ENCODE measurements at places on chromosomes 2 and 18.

DNA sequence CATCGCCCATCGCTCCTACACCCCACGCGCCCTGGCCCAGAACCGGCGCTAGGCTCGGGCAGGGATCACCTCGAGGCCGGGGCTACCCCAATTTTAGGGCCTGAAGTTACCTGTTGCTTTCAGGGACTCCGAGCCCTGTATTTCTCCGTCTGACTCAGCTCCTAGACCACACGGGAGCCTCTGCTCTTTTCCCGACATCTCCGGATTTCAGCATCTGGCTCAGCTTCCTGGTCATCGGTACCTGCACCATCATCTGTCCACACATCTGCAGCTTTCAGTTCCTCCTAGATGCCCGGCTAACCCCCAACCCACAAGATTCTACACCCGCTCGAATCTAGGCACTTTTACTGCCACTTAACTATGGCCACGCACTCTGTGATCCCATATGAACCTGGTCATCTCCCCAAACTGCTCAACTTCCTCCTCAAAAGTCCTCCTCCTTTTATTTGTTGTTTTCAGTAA, 12.1 kb upstream of the HMSD start:
- DNase-seq, result no peak

- no peak for DNase-seq
Measured at GRCh38 chr2:239247401-239248245, 153.2 kb downstream of the HDAC4 start.

DNA sequence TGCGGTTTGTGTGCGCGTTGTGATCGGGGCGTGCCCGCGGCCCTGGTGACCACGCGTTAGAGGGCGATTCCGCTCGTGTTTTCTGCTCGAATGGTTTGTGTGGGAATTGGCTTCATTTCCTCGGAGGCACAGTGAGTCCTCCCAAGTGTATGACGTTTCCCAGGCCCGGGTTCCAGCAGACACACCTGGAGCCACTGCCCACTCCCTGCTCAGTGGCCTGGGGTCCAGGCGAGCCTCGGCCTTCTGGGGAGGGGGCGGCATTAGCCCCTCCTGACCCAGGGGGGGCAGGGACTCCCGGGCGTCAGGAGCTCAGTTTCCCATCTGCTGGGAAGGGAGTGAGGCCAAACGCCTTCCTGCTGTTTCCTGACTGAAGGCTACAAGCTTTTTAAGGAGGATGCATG, 92.1 kb downstream of the NFATC1 start:
- DNase-seq, result no peak

DNA sequence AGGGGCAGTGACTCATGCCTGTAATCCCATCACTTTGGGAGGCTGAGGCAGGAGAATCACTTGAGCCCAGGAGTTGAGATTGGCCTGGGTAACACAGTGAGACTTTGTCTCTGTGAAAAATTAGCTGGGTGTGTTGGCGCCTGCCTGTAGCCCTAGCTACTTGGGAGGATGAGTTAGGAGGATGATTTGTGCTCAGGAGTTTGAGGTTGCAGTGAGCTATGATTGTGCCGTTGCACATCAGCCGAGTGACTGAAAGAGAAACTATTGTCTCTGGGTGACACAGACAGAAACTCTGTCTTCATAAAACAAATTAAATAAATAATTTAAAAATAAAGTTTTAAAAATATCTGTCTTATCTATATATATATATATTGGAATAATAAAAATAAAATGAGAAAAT, 1844.6 kb upstream of the PIK3C3 start:
- no peak for DNase-seq

DNA sequence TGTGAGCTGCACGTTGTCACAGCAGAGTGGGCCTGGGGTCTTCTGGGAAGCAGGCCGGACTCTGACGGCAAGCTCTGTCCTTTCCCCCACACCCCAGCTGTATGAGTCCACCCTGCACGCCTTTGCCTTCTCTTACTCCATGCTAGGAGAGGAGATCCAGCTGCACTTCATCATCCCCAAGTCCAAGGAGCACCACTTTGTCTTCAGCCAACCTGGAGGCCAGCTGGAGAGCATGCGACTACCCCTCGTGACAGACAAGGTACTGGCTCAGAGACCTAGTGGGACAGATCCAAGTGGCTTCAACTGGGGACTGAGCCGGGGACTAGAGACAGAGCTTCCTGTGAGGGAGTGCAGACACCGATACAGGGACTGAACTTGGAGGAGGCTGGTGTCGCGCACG, 40.1 kb downstream of the NTSR2 start:
- no peak for DNase-seq

GRCh38 chr2:96872591-96873349, 2.9 kb upstream of the SEMA4C start:
- no peak for DNase-seq

DNA sequence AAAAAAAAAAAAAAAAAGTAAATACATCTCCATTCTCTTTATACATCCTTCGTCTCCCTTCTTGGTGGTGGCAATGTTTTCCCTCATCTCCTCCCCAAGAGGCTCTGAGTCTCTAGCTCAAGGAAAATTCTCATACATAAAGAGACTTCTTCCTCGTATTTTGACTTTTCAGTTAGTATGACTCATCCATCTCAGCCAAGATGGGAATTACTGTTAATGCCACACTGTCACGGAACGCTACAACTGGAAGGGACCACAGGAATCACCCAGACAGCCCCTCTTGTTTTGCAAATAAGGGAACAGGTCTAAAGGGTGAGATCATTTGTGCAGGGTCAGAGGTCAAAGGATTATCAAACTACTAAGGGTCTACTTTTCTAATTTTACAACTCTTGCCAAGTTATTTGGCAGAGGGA, 19.5 kb downstream of the NFE2L2 start:
- DNase-seq, result no peak

DNA sequence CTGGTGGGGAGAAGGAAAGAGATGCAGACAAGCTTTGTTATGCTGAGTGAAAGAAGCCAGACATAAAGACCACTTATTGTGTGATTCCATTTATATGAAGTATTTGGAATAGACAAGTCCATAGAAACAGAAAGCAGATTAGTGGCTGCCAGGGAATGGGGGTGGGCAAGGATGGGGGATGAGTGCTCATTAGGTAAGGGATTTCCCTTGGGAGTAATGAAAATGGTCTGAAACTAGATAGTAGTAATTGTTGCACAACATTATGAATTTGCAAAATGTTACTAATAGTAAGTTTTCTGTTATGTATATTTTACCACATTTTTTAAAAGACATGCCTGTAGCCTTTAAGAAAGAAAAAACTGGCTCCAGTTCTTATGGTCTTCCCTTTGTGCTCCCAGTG, 154.9 kb downstream of the LNPK start:
- DNase-seq, result no peak

DNA sequence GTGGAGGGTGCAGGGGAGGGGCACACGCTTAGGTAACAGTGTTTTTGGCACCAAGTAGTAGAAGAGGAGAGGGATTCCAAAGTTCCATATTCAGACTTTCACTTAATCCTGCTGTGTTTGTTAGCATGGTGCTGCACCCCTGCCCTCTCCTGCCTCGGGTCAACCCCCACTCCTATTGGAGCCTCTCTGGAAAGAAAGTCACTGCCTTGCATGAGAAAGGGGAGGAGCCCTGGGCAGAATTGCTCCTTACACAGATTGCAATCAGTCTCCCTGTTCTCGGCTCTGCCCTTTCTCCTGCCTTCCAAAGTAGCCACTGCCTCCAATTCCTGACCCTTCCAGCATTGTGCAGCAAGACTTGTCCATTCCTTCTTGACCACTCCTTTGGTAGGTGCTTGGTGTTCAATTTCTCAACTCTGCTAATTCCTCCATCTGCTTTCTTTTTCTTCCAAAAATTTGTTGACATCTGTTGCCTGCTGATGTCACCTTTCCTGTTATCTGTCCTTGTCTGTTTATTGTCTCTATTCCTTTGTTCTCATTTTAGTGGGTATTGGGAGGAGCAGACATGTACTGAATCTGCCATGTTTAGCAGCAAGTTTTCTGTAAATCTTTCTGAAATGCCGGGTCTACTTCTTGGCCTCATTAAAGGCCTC, 225.4 kb downstream of the LOXHD1 start:
- DNase-seq, result no peak

DNA sequence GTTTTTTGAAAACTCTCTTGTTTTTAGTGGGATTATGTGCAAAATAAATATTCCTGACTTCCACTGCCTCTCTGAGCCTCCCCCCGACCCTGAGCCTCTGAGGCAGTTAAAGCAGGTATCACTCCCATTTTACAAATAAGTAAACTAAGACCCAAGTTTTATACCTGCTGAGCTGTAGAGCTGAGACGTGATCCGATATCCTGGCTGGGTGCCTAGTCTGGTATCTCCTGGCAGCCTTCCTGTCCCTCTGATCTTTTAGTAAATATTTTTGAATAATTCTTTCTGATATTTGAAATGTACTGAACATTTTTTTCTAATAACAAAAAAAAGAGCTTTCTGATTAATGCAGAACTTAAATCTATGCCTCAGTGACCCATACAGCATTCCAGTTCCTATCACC, 108.3 kb upstream of the NOSTRIN start:
- DNase-seq, result no peak

GRCh38 chr2:47227532-47228279, 72.6 kb upstream of the STPG4 start:
- no peak for DNase-seq

DNA sequence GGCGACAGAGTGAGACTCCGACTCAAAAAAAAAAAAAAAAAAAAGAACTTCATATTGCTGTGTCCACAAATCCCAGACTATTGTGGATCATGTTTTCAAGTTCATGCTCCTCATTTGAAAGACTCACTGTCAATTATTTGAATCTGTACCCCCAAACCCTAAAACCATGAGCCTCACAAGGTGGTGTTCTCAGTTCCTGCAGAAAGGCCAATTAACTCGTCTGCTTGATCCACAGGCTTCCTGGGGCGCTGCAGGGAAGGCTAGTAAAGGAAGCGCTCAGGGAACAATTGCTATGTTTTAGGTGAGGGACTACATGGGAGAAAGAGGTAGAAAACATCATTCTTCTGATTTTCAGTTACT, 396.8 kb upstream of the NETO1 start:
- no peak for DNase-seq

DNA sequence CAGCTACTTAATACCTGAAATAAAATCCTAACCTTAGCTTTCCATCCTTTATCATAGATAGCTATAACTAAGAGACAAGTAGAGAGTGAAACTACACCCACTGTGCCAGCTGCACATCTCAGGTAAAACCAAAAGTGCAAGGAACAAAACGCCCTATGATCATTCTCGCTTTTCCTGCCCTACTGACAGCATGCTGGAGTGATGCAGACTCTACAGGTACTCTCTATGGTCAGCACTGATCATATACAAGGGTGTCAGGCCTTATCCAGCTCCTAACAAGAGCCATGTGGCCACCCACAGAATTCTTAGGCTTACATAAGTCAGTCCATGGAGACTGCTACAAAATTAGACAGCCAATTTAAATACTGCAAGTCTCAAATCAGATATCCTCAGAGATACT, 45.6 kb downstream of the REV1 start:
- DNase-seq, result no peak

DNA sequence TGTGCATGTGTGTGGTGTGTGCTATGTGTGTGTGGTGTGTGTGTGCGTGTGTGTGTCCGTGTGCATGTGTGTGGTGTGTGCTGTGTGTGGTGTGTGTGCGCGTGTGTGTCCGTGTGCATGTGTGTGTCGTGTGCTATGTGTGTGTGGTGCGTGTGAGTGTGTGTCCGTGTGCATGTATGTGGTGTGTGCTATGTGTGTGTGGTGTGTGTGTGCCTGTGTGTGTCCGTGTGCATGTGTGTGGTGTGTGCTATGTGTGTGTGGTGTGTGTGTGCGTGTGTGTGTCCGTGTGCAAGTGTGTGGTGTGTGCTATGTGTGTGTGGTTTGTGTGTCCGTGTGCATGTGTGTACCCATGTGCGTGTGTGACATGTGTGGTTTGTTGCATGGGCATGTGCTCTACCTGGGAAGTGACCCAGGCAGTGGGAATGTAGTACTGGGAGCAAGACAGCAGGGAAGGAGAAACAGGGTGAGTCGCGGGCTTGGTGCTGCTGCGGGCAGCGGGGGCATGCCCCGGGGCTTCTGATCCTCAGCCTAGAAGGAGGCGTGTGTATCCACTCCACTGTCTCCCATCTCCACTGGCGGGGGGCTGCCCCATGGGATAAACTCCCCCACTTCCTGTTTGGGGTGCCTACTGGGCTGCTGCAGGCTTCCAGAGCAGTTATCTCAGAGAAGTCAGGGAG, 7.6 kb upstream of the OTOS start:
- no peak for DNase-seq

GRCh38 chr2:25378731-25379490, 37.2 kb upstream of the DNMT3A start:
- DNase-seq, result no peak

- no peak for DNase-seq
Measured at GRCh38 chr18:5488844-5489243, 55.0 kb downstream of the EPB41L3 start.

DNA sequence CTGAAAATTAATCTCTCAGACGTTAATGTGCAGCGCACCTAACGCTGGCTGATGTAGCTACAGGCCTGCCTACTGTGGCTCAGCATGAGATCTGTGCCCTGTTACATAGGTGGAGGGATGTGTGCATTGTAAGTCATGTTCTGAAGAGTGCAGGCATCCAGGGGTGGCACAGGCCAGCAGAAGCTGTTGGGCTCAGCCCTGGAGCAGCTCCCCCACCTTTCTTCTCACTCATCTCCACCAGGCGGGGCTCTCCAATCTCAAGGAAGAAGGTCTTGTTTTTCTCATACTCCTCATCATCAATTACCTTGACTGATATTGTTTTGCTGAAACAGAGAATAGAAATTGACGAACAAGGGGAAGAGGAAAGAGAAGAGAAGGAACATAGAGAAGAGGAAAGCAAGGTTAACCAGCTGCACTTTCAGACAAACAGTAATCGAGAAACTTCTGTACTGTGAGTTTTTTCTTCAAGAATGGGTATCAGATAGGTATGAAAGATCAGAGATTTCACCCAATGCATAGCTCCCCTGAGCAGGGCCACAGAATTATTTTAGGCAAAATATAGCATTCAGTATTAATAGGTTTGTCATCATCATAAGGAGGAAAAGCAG, 273.6 kb downstream of the SLC8A1 start:
- no peak for DNase-seq

DNA sequence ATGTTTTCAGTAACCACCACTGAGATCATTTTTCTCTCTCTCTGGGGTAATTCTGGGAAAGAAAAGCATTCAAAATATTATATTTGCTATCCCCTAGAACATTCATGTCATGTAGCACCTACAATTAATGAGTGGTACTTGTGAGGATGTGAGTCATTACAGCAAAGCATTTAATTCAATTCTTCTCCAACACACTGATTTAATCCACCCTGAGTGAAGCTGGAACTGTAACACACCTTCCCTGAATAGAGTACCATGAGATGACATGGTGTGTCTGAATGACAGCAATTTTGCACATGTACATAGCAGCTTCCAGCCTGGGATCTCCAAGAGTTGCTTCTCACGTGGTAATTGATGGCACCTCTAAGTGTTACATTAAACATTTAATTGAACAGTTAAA, 207.1 kb upstream of the SLC14A2 start:
- no peak for DNase-seq

DNA sequence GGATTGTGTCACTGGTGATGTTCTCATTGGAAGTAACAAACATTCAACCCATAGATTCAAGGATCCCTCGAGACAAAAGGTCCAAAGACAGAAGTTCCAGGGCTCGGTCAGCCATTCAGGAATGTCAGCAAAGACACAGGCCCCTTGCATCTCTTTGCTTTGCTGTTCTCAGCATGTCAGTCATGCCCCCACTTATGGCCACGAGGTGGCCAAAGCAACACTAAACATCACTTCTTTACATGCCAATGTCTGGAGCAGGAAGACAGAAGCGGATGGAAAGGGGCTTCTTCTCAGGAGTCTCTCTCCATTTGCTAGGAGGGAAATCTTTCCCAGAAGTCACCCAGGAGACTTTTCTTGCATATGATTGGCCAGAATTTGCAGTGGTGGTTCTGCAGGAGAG, 191.6 kb upstream of the SP5 start:
- DNase-seq, result no peak

- DNase-seq, result no peak
Measured at GRCh38 chr2:209505410-209505809, 81.6 kb downstream of the MAP2 start.
